NCI-H2081 (cell line): ENCODE measurements at places on chromosomes 6 and 20.

DNA sequence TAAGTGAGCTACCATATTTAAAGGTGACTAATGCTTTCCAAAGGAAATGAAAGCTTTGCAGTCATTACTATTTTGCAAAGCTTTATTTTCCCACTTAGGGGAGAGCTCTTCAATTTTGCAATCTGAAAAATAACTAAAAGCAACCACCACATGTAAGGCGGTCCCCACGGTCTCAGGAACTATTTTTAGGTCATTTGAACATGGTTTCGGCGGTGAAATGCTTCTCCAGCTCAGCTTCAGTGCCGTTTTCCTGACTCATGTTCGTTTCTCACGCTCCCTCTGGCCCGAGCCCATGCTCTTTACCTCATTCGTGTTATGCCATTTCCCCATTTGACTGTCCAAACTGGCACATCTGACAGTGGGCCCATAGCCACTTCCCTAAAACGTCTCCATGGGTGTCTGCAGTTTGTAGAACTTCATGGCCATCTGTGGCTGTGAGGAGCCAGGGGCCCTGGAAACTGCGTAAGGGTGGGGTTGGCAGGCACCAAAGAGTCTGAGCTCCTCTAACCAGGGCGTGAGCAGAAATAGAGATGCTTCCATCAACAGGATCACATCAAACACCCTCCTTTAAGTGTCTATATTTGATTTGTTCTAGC lies 46.5 kb downstream of the ADTRP start:
- DNase-seq: no peak

GRCh38 chr20:34920055-34920454 lies 35.6 kb downstream of the GSS start:
- DNase-seq: no peak

GRCh38 chr20:61966492-61967244 lies 99.0 kb downstream of the TAF4 start:
- DNase-seq: no peak

DNA sequence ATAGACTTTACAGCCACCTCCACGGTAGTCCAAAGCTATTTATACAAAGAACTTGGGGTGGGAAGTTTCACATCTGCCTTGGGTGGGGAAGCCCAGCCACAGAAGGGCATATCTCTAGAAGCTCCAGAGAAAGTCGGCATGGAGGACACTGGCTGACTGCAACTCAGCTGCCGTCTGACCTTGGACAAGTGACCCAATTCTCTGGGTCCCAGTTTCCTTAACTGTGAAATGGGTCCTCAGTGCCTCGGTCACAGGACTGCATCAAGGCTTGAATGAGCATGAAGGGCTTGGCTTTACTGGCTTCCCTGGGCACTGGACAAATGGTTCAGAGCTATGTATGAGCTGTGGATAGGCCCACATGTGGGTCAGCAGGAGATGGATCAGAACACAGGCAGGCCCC lies 58.6 kb downstream of the NOL4L start:
- DNase-seq: no peak

DNA sequence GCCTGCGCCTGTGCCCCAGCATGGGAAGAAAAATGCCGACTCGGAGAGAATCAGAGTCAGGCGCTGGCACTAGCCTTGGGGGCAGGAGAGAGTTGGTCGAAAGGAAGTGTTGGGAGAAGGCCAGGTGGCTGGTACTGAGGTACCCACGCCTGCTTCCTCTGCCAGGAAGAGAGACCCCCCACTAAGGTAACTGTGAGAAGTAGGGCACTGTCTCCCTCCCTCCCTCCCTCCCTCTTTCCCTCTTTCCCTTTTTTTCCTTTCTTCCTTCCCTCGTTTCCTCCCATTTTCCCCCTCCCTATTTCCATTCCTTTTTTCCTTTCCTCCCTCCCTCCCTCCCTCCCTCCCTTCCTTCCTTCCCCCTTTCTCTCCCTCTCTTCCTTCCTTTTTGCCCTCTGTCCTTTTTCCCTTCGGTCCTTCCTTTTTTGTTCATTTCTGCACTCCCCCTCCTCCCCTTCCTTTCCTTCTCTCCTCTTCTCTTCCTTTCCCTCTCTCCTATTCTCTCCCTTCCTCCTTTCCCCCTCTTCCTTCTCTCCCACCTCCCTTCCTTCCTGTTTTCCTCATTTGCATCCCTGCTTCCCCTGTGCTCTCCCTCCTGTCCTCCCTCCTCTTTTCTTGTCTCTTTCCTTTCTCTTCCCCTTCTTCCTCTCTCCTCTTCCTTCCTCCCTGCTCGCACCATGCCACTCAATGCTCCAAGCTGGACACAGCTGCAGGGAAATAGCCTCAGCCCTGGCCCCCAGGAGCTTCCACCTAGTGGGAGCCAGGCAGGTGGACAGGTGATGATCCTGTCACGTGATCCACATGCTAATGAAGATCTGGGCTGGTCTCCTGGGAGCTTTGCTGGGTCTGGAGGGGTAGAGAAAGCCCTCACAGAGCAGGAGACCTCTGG lies 148.0 kb downstream of the DHX35 start:
- no peak for DNase-seq

- DNase-seq: no peak
Measured at GRCh38 chr6:56730663-56731529, 88.2 kb upstream of the DST start.

- DNase-seq: no peak
Measured at GRCh38 chr6:155782320-155782731, 326.7 kb upstream of the NOX3 start.

DNA sequence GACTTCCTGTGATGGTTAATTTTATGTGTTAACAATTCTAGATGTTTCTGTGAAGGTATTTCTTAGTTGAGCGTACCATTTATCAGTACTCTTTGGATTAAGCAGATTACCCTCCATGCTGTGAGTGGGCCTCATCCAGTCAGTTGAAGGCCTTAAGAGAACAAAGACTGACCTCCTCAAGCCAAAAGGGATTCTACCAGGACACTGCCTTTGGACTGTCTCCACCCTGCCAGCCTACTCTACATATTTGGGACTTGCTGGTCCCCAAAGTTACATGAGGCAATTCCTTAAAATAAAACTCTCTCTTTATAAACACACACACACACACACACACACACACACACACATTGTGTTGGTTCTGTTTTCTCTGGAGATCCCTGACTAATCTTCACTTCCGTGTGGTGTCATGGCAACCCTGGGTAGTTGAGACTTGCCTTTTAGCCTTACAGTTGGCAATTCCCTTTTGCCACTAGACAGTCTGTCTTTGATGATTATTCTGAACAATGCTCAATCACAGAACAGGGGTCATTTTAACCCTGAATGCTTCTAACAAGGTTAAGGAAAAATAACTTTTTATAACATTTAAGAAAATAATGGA lies 32.2 kb downstream of the MRAP2 start:
- DNase-seq: no peak

DNA sequence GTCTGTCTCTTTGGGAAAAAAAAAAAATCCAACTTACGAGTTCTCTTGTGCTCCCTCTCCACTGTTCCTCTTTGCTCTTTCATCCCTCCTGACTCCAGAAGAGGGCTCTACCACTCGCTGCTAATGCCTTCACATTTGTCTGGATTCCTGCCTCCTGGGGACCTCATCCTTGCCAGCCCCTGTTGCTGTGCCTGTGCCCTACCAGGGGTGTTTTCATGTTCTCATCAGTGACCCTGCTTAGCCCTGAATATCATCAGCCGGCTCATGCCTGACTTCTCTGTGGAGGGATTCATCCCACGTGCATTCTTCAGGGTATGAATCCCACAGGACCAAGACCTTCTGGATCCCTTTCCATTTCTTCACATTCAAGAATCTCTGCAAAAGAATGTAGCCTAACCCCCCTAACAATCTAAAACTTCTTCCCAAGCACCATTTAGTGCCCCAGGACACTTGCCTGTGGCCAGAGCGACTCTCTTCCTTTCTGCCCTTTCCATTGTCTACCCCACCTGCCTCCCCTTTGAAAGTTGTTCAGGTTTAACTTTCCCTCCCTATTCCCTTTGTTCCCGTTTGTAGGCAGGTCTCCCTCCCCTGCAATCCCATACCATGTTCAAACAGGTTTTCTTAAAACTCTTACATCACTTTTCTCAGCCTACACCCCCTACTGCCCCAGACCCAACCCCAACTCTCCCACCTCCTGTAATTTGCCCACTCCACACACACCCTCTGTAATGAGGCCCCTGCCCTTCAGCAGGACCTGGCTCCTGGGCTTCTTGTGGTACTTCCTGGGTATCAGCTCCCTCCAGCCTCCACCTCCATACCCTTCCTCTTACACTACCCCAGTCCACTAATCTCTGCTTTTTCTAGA lies 50.2 kb downstream of the RREB1 start:
- no peak for DNase-seq

DNA sequence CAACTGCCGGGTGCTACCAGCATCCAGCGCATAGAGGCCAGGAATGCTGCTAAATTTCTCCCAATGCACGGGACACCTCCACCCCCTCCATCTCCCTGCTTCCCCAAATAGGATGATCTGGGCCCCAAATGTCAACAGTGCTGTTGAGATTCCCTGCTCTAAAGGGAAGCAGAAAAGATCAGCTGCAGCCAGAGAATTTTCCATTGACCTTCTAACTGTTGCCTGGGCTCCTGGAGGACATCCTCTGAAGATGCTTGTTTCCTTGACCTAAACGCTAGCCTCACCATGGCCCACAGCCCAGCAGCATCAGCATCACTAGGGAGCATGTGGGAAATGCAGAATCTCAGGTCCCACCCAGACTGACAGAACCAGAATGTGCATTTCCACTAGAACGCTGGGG lies 161.3 kb downstream of the GMPR start:
- no peak for DNase-seq

DNA sequence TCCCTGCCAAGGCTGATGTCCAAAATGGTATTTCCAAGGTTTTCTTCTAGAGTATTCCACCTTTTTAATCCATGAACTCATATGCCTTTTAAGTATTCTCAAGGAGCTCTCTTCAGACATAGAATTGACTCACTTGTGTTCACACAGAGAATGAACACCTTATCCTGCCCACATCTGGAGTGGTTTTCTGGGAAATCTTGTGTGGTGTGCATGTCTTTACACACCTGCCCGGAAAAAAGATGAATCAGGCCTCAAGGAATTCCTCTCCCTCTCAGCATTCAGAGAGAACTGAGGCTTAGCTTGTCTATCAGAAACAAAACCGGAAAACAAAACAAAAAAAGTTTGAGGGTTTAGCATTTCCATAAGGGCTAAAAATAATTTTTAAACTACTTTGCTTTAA lies 148.8 kb downstream of the TFAP2A start:
- DNase-seq: no peak

DNA sequence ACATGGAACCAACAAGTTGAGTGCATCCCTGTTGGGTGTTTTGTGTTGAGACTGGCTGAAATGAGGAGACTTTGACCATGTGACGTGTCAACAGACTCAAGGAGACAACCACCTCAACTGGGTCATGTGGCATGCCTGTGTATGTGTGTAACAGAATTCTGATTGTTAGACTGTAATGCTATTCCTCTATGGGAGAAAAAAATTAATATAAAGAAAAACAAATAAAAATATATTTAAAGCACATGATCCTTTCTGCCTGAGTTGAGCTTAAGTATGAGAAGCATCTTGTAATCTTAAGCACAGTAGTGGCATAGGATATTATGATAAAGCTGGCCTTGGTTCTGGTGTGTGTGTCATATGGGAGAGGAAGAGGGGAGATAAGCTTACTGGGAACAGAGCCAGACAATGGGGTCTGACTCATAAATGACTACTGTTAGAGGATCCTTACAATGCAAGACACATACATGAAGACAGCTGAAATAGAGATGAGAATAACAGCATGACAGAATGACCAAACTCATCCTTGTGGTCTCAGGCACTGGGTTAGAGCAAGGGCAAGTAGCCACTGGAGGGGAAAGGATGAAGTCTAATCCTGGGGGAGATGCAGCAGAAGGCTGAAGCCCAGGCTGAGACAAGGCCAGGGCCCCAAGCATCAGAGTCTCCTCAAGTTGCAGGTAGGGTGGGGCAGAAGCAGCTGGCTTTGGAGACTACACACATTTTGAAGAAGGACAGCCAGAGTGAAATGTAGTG lies 9.2 kb downstream of the TP53INP2 start:
- DNase-seq: no peak

DNA sequence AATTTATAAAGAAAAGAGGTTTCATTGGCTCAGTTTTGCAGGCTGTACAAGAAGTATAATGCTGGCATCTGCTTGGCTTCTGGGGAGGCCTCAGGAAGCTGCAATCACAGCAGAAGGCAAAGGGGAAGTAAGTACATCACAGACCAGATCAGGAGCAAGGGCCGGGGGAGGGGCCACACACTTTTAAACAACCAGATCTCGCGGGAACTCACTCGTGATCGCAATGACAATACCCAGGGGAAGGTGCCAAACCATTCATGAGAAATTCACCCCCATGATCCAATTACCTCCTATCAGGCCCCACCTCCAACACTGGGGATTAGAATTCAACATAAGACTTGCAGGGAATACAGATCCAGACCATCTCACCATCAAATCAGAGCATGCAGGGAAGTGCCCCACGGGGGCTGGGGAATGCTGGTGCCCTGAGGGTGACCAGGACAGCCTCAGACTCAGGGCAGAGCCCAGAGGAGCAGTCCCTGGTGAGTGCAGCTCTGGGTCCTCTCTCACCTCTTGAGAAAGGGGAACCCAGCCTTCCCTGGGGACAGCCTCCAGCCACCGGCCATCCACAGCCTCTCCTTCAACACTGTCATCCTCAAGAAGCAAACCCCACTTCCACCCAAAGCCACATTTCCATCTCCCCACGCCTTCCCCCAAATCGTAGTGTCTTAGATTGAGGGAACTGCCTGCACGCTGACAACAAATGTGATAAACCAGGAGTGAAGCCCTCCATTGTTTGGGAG lies 80.7 kb downstream of the ANKRD60 start:
- DNase-seq: no peak

- no peak for DNase-seq
Measured at GRCh38 chr6:128079021-128079420, 178.2 kb upstream of the THEMIS start.

- DNase-seq: no peak
Measured at GRCh38 chr6:20110478-20110877, 101.8 kb downstream of the MBOAT1 start.

- DNase-seq: no peak
Measured at GRCh38 chr6:120681204-120681603, 653.1 kb downstream of the TBC1D32 start.

- DNase-seq: no peak
Measured at GRCh38 chr6:35309611-35310264, 12.1 kb downstream of the DEF6 start.

- DNase-seq: peak; percentile 87
Measured at GRCh38 chr6:150208611-150209352, 65.9 kb downstream of the PPP1R14C start.

DNA sequence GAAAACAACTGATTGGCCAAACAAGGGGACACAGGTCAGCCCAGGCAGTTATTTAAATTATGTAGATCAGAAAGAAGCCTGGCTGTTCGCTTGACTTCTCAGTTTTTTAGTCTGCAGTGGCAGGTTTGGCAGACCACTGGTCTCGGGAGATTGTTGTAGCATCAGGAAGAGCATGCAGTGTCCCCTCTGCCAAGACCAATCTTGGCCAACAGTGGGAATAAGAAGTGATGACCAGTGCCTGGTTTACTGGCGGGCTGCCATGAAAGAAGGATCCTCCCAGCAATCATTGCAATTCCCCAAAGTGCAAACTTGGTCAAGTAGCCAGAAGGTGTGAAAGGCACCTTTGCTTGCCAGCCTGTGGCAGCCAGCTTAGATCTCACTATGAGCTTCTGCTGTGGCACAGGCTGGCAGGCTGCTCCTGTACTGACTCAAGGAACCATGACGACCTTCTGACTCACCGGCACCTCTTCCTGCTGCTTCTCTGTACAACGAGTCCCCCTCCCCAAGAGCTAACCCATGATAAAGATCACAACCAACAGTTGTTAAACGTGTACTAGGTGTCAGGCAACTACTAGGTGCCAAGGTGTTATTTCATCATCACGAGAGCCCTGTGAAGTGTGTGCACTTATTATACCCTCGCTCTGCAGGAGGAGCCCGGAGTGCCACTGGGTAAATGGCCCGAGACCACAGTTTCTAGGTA lies 76.8 kb upstream of the DUSP22 start:
- DNase-seq: no peak

- no peak for DNase-seq
Measured at GRCh38 chr20:1909097-1909496, 13.9 kb downstream of the SIRPA start.
